ENCODE measurements at places on chromosomes 5 and 9.
A peak's percentile ranks its signal among the peaks of the same experiment; 100 is the strongest.

DNA sequence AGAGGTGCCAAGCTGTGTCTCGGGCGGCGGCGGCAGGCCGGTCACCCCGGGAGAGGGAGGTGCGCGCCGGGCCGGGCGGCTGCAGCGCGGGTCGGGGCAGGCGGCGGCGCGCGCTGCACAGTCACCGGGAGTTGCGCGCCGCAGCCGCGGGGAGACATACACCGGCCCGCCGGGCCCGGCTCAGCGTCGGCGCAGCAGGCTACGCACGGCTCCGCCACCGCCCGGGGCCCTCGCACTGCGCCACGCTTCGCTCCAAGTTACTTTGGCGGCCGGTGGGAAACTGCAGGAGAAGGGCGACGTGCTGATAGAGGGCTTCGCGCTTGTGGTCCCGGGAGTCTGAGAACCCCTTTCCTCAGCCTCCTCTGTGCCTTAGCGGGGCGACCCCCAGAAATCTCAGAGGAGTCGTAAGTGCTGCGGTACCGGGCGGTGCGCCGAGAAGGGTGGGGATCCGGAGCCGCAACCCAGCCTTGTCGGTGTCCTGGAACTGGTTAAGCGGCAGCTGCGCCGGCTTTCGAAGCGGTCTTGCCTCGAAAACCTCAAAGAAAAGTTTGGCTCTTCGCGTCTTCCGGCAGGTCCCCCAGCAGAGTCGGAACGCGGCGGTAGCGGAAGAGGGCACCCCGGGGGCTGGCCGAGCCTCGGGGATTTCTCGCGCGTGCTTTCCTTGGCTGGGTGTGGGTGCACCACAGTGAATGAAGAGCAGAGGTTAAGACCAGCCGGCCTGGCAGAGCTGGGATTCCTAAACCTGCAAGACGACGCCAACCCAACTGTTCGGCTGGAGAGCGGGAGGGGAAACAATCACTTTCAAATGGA lies at the start of gene EFNA5:
EFNA5 (minus strand) TSS at position 6 of the 810 bp plus-strand sequence.
- DNase-seq, result no peak

DNA sequence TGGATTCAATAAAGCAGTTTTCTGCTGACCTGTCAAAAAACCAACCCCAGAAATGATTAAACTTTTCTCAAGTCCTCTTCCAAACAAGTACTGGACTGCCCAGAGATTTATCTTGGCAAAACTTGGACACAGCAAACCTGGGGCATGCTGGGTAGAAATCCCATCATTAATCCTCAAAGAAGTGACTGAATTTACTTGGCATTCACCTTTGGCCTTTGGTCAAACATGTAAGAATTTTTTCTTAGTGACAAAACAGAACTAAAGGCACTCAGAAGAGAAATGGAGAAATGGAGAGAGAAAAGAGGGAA lies 248.6 kb upstream of the NREP start:
- DNase-seq, result no peak

- no peak for DNase-seq
Measured at GRCh38 chr5:150625831-150626746, 14.4 kb upstream of the SYNPO start.

- DNase-seq, result no peak
Measured at GRCh38 chr5:118009741-118010297, 978.5 kb downstream of the DTWD2 start.

GRCh38 chr5:141989720-141990119 lies 20.8 kb downstream of the RNF14 start:
- DNase-seq, result no peak

GRCh38 chr5:174418809-174419539 lies 305.4 kb upstream of the MSX2 start:
- no peak for DNase-seq

- no peak for DNase-seq
Measured at GRCh38 chr5:127993476-127993875, 90.1 kb upstream of the SLC12A2 start.

DNA sequence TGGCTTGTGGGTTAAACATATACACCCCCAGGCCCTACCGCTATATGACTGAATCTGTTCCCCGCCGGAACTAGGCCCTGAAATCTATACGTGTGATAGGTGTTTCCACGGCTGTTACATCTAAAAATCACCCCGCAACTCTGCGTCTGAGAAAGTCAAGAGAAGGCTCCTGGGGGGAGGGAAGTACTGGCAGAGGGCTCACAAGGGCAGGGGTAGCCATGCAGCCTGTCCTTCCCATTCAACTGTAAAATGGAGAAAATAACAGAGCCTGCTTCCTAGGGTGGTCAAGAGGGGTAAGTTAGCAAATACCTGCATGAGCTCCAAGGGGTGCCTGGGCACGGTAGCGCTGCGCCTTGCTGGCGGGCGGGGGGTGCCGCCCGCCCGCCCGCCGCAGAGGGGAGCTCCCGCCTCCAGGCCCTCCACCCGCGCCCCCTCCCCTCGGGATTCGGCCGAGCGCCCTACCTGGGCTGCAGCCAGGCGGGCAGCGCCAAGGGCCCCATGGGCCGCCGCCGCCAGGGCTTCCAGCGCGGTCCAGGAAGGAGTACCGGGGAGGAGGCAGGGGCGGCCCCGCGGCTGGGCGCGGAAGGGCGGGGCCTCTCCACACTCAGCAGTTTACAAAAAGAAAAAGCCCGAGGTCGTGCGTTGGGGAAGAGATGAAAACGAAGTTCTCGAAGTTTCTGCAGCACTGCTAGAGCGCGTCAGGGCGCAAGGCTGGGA lies at the start of gene HACD4:
HACD4 (minus strand) TSS at position 550 of the 717 bp plus-strand sequence; CDS start at position 500, 50 bp downstream.
- peak; percentile 52 for DNase-seq

GRCh38 chr5:120882038-120882775 lies 418.1 kb downstream of the PRR16 start:
- no peak for DNase-seq

DNA sequence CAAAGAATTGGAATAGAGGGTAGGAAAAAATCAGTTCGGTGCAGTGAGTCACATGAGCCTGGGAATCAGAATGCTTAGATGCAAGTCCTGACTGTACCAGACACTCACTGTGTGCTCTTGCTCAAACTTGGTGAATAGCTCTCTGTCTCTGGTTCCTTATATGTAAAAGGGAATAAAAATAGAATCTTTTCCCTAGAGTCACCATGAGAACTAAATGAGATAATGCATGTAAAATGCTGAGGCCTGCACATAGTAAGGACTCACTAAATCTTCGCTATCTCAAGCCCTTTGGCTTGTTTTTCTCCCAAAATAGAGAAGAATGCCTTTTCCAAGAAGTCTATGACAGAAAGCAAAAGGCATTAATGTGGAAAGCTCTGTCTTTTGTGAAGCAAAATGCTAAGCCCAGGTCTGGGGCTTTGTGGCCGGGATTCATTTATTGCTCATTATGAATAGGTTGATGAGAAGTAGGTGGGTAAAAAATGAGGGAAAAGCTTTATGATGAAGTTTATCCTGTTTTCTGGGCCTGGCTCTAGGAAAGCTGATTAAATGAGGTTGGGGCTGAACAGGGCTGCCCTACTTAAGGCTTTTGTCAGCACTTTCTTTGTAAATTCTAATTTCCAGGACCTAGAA lies 483.3 kb downstream of the DMAC1 start:
- peak; percentile 93 for DNase-seq

- no peak for DNase-seq
Measured at GRCh38 chr9:68417762-68418161, 61.4 kb downstream of the PGM5 start.

DNA sequence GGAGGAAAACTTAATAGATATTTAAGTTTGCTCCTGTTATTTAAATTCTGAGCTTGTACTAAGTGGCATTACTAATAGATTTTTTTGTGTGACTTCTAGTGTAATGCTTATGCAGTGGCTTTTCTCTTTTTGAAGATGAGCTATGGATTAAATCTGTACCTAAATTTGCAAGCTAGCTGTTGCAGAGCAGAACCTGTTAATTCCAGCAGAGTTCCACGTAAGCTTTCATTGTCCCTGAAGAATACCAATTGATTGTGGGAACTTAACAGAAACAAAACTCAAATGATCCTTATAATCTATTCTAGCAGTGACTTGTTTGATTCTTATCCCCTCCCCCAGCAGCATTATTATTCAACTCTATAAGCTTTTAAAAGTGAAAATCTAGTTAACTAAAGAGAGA lies 51.7 kb downstream of the MAN2A1 start:
- peak; percentile 37 for DNase-seq

DNA sequence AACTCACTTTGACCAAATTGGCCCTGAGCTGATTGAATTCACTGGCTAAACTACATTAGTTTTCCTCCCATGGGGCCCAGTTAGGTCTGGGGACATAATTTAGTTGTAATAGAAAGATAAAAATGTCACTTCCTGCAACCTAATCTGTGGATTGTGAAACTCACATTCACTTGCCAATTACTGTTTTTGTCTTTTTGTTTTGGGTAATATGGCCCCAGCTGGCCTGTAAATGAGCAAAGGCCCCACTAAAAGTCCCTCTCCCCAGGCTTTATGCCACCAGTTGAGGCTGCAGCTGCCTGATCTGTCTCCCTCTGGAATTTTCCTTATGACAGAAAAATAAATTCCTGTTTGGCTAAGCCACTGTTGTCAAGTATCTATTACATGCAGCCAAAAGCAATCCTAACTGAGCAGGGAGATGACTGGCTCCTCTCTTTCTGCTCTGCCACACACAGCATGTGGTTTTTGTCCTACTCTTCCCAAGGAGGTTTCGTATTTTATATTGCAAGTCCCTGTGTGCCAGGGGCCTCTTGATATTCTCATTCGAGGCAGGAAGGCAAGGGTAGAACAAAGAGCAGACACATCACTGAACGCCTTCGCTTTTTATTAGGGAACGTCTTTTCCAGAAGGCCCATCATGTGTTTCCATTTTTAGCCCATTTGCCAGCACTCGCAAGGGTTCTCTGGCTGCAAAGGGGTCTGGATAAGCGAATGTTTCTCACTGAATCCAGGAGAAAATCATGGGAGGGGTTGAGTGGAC lies 24.1 kb upstream of the SLC25A48 start:
- no peak for DNase-seq

DNA sequence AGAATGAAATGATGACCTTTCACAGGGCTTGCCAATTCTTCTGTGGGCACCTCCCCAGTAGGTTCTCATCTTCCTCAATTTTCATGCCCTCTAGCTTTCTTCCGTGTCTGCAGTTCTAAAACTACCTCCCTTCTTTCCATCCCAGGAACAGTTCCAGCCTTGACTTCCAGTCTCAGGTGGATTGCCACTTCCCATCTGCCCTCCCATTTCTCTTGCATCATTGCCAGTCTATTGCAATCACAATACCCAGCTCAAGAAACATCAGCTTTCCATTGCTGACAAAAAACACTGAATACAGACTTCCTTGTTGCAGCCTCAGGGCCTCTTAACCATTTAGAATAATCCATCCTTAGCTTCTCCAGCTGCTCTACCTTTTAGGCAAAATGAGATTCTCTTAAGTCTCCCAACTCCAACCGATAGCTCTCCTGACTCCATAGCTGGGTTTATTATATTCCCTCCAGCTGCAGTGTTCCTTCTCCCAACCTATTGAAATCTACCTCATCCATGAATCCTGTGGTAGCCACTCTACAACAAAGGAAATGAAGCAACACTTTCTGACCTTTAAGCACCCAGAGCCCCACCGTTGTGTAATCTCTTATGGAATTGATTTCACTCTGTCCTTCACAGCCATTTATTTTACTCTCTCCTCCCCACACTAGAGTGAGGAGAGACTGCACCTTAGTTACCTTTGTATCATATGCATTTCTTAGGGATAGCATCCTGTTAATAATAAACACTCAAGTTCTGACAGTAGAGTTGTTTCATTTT lies 75.6 kb upstream of the PCA3 start:
- DNase-seq, result no peak

DNA sequence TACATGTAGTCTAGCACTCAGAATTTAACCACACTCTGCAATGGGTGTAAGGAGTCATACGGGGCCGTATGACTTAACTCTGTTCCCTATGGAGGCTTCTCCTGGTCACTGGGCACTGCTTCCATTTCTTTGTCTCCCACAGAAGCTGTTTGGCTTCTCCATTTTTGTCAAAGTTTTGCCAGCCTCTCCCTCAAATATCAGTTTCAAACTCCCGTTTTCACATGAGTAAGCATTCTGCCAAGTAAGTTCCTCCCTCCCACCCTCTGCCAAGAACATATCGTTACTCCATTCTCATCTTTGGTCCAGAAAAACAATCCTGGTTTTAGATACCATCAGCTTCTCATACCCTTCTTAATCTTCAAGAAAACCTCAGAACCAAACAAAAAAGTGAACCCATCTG lies 6.1 kb downstream of the AFAP1L1 start:
- DNase-seq, result no peak

- DNase-seq, result no peak
Measured at GRCh38 chr5:159779481-159779880, 136.8 kb upstream of the ADRA1B start.

DNA sequence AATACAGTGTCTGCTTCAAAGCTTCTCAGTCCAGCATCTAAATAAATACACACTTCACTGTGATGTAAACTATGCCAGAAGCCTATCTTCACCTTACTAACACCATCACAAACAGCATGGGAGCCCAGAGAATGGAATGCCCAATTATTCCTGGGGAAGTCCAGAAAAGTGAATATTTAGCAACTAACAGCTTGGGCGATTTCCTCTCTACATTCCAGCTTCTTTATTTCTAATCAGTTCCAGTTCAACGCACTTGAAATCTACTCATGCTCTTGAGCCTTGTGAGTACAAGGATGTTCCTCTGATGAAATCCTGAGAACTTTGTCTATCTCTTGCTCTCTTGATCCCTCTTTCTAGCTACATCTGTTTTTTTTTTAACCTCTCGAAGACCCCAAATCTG lies 100.4 kb upstream of the C9orf72 start:
- no peak for DNase-seq

- no peak for DNase-seq
Measured at GRCh38 chr9:34653151-34654072, 1.4 kb downstream of the IL11RA start.

Data from HAP-1 (cell line).